ENCODE measurements at places on chromosomes 12 and 14.
A peak's percentile ranks its signal among the peaks of the same experiment; 100 is the strongest.

GRCh38 chr12:122371475-122372045 lies 50.9 kb downstream of the CLIP1 start:
- DNase-seq: no peak

DNA sequence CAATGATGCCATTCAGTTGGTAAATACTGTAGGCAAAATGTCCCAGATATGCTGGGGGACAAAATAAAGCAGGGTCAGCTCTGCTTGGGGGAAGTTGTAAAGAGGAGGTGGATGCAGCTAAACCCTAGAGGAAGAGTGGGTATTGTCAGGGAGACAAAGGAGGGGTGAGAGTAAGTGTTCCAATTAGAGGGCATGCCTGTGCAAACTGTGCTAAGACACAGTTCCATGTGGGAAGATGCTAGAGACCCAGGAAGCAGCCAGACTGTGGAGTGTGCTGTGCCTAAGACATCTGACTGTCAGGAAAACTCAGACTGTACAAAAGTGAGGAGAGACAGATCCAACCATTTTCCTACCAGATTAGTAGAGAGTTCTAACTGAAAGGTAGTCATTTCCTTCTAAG lies 474.3 kb downstream of the ATP23 start:
- no peak for DNase-seq

DNA sequence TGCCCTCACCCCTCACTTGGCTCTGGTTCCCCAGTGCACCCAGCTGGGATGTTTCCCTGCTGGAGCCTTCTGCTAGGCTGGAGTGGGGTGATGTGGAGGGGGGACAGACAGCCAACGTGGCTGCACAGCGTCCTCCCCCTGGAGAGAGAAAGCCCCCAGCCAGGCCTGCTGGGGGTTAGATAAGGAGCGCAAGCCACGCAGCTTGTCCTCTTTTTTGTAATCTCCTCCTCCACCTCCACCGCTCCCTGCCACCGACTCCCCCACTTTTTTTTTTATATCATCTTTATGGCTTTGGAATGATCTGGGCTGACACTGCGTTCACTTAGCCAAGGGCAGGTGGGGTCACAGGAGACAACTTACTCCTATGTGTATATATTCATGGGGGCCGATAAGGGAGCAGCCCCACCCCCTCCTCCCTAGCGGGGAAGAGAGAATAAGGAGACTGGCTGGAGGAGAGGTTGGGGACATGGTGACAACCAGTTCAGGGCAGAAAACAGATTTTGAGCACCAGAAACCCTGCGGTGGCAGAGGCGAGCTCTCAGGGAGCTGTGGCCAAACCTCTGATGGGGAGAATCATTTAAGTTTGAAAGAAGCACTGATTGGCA lies 169.9 kb upstream of the LHX5 start:
- no peak for DNase-seq

DNA sequence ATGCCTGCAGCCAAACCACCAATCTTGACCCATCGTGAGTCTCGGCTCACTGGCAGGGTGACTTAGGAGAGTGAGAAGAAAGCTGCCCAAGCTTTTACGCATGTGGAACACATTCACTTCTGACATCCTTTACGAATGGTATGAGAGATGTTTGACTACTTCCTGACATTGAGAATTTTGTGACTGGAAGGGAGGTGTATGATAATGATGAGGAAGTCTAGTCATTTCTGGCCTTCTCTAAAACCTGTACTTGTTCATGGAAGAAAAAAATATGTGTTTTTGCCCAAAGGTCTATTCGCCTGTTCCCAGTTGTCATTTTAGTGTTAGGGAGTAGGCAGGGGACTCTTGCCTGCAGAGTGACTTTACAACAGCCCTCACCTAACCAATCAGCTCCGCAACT lies 227.2 kb upstream of the ATP2B1 start:
- no peak for DNase-seq

DNA sequence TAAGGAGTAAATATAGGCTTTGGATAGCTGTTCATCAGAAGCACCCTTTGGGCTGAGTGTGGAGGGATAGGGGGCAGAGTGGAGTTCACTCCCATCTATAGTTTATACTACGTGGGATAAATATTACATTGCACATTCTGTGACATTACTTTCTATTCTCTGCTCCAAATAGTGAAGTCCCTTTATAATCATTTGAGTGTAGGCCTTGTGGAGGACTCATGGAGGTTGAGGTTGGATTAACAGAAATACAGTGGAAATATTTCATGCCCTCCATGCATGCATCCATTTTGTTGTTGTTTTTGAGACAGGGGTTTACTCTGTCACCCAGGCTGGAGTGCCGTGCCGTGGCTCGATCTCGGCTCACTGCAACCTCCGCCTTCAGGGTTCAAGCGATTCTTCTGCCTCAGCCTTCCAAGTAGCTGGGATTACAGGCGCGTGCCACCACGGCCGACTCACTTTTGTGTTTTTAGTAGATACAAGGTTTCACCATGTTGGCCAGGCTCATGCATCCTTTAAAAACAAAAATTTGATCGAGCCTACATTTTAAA lies 1.4 kb downstream of the CHPT1 start:
- DNase-seq: no peak

GRCh38 chr12:57011438-57012424 lies 4.6 kb downstream of the TAC3 start:
- DNase-seq: no peak

- no peak for DNase-seq
Observed at GRCh38 chr12:32470936-32471470, 71.6 kb downstream of the FGD4 start.

DNA sequence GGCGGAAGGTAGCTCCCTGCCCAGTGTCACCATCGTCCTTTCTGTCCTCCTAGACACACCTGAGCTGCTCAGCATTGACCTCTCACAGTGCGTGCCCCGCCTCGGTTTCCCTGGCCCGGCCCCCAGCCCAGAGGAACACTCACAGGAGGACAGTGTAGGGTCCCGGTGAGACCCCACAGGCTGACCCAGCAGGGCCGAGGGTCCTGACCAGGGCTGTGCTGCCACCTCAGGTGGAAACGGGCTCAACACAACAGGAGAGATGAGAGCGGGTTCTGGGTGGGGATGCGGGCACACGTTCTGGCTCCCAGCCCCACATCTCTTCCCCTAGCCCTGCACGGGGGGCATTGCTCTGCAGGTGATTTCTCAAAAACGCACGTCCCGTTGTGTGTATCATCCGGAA lies 98.1 kb downstream of the PIWIL1 start:
- DNase-seq: no peak

DNA sequence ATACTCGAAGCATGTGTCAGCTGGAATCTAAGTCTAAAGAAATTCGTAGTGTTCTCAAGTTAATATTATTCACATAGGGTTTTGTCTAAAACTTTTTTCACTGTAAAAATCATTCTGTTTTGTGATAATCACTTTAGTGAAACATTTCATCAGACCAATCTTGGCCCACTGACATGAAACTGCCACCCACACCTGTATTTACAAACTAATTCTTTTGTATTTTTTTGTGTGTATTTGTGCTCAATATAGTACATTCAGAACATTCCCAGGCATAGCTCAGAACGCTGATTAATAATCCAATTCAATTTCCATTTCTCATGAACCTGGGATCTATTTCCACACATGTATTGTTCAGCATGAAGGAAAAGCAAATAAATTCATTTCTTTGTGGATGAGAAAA lies 191.7 kb downstream of the RASSF9 start:
- no peak for DNase-seq

DNA sequence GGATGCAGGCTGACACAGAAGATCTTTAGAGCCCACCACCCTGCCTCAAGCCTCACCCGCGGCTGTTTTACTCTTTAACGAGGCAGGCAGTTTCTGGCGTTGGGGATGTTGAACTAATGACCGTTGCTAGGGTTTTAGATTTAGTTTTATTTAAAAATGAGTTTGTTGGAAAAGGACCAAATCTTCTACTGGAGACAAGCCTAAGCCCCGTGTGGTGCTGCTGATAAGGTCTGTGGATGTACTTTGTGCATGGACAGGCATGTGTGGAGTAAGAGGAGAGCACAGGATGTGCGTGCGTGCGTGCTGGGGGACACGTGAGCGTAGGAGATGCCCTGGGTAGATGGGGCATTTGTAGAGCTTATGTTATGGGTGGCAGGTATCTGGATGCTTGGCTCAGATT lies 5.7 kb downstream of the NTF3 start:
- DNase-seq: no peak

DNA sequence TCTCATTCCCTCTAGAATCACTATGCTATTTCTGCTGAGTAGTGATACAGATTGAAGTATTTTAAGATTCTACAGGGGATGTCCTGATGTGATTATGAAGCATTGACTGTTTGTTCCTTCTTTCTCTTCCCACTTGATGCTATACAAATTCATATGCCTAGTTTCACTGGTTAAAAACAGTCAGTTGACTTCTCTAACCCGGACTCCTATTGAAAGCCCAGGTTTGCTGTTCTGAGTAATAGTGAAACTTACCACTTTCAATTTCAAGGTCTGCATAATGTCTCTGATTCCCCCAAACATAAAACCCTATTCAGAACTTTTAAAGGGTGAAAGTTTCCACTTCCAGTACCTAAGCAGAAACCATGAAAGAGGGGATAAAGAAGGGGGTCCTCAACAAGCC lies 117.7 kb upstream of the RPL10L start:
- DNase-seq: no peak

GRCh38 chr12:45279931-45280830 lies 64.3 kb downstream of the ANO6 start:
- no peak for DNase-seq

GRCh38 chr14:35578135-35578534 lies 44.2 kb downstream of the INSM2 start:
- no peak for DNase-seq

- peak; percentile 59 for DNase-seq
Observed at GRCh38 chr12:123119808-123120207, 31.1 kb downstream of the PITPNM2 start.

DNA sequence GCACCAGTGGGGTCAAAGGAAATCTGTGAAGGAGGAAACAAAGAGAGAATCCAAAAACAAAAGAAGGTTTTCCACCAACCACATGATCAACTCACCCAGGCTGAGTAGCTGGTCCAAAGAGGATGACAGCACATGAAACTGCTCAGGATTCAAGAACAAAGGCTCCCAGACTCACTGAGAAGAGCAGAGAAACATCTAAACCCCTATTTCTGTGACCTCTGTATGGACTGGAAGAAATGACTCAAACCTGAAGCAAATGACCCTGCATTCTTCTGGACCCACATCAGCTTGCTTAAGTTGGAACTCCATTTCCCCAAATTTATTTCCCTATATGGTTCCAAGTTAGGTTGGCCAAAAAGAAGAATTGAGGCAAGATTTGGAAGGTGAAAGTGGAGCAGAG lies 26.3 kb downstream of the TC2N start:
- no peak for DNase-seq

DNA sequence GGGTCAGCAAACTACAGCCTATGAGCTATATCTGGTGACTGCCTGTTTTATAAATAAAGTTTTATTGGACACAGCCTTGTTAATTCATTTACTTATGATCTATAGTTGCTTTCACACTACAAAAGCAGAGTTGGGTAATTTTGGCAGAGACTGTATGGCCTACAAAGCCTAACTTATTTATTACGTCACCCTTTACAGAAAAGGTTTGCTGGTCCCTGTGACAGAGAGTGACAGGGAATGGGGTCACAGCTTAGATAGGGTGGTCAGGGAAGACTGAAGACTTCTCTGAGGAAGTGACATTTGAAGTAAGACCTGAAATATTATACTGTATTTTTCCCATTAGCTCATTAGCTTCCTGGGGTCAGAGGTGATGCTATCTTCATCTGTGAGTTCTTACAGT lies 75.7 kb upstream of the NEDD1 start:
- DNase-seq: no peak

DNA sequence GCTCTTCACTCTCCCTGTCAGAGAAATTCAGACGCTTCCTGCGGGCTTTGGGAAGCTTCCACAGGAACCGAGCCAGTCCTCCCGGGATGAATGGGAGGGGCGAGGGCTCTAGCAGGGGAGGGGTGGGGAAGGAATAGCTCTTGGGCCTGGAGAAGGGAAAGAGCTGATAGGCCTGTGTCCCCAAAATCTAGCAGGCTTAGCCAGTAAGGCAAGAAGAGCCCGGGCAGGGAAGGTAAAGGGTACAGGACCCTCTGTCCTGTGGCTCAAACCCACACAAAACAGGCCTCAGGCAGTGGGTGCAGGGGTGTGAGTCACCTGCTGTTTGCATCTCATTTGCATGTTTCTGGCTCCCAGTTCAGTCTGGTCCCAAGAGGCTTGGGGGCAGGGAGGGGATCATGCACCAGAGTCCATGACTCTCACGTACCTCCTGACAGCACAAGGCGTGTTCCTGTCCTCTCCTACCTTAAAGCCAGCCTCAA lies 8.7 kb upstream of the SMUG1 start:
- no peak for DNase-seq

- DNase-seq: no peak
Observed at GRCh38 chr14:23365732-23366425, 907 bp upstream of the EFS start.

GRCh38 chr12:130364578-130364977 lies 26.9 kb downstream of the PIWIL1 start:
- DNase-seq: no peak

- DNase-seq: no peak
Observed at GRCh38 chr14:22088614-22089342, 415.2 kb upstream of the OR4E1 start.
